ENCODE measurements at places on chromosomes 2 and 18.

GRCh38 chr2:172782506-172783164 lies 47.0 kb downstream of the RAPGEF4 start:
- no peak for DNase-seq

GRCh38 chr2:33323957-33324356 lies 152.5 kb upstream of the RASGRP3 start:
- DNase-seq = no peak

DNA sequence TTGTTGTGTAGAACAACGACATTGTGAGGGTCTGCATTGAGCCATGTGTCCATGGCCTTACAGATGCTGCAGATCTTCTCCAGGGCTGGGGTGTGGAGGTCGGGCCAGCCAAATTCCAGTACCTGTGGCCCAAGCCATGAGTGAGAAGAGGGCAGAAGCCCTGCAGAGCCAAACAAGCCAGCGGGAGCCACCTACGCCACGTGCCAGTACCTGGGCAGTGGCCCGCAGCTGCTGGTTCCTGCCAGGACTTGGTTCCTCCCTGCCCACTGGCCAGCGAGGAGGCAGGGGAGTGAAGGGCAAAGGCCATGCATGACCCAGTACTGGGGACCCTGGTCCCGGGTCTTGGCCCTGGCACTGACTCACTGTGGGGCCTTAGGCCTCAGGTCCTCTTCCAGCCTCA lies 109.4 kb downstream of the TNS1 start:
- DNase-seq = no peak

DNA sequence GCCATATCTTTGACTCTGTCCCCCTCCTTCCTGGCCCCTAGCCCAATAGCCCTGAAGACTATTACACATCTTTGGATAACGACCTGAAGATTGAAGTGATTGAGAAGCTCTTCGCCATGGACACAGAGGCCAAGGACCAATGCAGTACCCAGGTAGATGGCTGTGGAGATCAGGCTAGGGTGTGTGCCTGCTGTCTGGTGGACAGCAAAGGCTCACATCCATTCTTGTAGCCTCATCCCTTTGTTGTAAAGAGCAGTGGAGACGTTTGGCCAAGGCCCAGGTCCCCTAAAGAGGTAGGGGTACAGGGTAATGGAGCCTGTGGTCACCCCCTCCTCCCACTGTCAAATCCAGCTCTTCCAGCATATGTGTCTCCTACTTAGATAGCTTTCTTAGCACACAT lies 81.4 kb downstream of the EPAS1 start:
- no peak for DNase-seq

DNA sequence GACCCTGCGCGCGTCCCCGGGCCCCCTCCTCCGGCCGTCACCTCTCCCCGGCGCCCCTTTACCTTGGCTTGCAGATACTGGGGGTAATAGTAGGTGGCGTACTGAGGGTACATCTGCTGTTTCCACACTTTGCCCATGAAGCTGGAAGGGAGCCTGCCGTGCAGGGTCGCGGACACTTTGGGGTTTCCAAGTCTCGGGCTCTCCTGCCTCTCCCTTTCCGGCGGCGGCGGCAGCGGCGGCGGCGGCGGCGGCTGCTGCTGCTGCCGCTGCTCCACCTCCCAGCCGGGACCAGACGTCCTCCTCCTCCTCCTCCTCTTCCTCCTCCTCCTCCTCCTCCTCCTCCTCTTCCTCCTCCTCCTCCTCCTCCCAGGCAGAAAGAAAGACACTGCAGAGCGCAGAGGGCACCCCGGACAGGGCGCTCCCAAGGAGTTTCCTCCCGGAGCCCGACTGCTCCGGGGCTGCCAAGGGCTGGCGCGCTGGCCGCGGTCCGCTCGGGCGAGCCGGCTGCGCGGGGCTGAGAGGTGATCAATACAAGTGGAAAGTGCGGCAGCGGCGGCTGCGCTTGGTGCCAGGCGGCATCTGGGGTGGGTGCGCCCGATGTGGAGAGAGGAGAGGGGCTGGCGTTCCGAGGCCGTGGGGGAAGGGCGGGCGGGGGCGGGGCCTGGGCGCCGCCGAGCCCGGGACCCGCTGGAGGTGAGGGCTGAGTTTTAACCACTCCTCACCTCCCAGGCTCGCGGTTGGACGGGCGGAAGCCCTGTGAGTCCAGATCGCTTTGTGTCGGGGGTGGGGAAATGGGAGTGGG lies at the start of gene RBMS1:
Gene RBMS1 (minus strand): TSS at position 581 of the 802 bp plus-strand sequence. CDS start 444 bp downstream, at position 137.
- DNase-seq = no peak

DNA sequence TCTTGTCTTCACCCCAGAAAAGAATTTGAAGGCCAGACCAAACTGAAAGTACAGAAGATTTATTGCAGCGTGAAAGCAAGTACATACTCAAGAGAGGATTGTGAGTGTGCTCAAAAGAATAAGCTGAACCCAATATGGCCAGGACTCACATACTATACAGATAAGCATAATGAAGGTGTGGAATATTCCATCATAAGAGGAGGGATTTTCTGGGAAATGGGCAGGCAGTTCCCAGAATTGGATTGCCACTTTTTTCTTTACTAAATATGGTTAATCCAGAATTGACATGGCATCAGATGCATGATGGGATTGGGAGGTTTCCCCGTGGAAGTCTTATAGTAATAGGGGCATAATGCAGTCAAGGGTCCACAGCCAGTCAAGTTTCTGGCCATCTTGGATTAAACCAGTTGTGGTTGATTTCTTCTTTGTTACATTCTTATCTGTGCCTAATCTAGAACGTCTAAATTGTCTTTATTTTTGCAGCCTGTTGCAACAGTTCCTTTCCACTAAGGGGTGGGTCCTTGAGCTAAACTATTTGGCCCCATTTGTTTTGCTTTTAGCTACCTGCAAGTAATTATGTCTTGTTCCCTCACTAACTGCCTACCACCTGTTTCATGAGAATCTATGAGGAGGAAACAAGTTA lies 9.0 kb downstream of the SP140L start:
- DNase-seq = no peak

- DNase-seq = no peak
Observed at GRCh38 chr2:132638313-132639040, 31.5 kb downstream of the LYPD1 start.

All from HFF-Myc (cell line).